ENCODE measurements at places on chromosomes 12 and 14.

- DNase-seq, result no peak
Observed at GRCh38 chr12:45863332-45863731, 127.0 kb downstream of the SCAF11 start.

- DNase-seq, result no peak
Observed at GRCh38 chr12:98229540-98229924, 285.9 kb upstream of the TMPO start.

GRCh38 chr12:58833853-58834252 is 86.5 kb downstream of the LRIG3 start:
- DNase-seq, result no peak

DNA sequence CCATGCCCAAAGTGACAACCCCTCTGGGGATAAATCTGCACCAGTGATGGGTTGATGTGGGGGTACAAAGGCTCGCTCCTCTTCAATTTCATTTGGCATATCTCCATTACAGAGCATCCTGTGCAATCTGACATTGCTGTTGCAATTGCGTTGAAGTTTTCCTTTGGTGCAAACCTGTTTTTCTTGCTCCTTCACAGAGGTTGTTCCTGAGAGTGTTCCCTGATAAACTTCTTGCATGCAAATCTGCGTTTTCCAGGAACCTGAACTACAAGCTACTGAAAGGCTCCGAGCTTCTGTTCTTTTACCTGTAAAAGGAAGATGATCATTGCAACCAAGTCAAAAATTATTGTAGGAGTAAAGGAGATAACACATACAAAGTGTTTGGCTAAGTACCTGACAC is 26.1 kb downstream of the SERPINA11 start:
- DNase-seq, result no peak

GRCh38 chr14:64974563-64974962 is 2.4 kb upstream of the RAB15 start:
- DNase-seq, result no peak

- no peak for DNase-seq
Observed at GRCh38 chr12:104313568-104314241, 10.2 kb downstream of the EID3 start.

- DNase-seq, result no peak
Observed at GRCh38 chr12:105911966-105912365, 226.8 kb downstream of the NUAK1 start.

- DNase-seq, result no peak
Observed at GRCh38 chr12:5908251-5908650, 36.8 kb downstream of the ANO2 start.

DNA sequence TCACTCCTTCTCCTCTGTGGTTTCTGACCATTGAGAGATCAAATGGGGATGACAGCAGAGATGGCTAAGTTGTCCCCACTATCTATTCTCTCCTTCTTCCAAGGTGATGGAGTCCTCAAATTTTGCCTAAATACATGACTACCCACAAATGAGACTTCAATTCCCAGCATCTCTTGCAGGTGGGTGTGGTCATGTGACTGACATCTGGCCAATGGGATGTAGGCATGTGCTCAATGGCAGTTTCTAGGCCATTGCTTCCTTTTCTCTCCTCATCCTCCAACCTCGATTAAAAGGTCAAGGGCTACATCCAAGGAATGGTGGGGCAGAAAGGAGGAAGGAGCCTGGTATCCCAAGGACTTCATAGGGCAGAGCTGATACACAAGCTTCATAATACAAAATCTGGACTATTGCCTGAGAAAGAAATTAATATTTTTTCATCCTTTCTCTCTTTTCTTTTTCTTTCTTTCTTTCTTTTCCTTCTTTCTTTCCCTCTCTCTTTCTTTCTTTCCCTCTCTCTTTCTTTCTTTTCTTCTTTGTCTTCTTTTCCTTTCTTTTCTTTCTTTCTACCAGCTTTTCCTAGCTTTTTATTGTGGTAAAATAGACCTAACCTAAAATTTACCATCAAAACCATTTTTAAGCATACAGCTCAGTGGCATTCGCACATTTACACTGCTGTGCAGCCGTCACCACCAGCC is 100.9 kb upstream of the PRB2 start:
- no peak for DNase-seq

DNA sequence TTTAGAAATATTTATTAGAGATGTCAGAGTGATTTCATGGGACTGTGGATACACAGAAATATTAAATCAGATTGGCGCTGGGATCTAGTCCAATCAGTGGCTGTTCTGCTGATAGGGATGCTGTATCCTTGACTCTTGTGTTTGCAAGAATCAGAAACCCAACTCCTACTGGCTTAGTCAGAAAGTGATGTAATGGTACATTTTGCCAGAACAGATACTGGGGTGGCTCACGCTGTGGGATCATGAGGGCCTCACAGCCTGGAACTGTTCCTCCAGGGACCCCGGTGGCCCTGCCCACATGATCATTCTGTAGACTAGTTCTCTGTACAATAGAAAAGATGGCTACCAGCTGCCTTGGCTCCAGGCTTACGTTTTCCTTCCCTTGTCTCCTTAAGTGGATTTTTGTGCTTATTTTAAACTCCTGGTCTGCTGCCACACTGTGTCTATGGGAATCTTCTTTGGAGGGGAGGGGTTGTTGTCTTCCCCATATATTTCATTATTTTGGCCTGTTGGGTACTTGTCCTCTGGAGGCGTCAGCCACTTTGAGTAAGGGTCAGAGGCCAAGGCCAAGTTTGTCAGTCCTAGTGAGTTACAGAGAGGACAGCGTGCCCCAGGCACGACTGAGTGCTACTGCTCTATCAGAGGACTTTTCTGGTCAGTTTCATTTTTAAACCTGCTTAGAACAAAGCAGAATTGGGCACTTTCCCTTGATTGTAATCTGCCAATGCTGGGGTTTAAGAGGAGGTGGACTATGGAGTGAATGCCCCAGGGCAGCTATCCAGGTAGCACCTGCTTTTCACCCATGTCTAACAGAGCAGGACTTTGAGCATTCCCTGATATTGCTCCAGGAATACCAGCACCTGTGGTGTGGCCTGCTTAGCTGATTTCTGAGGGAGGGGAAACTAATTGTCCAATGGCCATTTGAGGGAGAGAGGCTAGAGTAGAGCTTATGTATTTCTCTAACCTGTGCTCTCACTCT is 164.3 kb downstream of the SLC5A8 start:
- DNase-seq, result no peak

GRCh38 chr12:47801170-47801903 is 18.4 kb downstream of the HDAC7 start:
- DNase-seq, result no peak

GRCh38 chr14:65062096-65063075 is 39.9 kb downstream of the MAX start:
- DNase-seq, result no peak

- no peak for DNase-seq
Observed at GRCh38 chr12:114774197-114774596, 90.2 kb upstream of the TBX3 start.

GRCh38 chr12:63382930-63383329 is 231.9 kb upstream of the AVPR1A start:
- no peak for DNase-seq

DNA sequence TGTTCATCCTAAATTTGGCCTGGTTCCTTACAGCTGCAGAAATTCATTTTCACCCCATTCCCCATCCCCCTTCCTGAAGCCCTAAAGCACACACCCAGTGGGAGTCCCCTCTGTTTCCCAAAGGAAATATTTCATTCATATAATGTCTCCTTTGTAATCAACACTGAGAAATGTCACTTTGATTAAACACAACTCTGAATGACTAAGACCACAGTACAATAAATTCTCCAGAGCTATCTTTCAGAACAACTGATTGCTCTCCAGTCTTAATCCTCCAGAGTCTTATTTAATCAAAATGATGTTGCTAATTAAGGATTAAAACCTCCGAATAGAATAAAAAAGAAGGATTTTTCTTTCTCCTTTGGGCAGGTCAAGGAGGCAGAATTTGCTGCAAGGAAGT is 6.4 kb downstream of the SLC15A5 start:
- no peak for DNase-seq

DNA sequence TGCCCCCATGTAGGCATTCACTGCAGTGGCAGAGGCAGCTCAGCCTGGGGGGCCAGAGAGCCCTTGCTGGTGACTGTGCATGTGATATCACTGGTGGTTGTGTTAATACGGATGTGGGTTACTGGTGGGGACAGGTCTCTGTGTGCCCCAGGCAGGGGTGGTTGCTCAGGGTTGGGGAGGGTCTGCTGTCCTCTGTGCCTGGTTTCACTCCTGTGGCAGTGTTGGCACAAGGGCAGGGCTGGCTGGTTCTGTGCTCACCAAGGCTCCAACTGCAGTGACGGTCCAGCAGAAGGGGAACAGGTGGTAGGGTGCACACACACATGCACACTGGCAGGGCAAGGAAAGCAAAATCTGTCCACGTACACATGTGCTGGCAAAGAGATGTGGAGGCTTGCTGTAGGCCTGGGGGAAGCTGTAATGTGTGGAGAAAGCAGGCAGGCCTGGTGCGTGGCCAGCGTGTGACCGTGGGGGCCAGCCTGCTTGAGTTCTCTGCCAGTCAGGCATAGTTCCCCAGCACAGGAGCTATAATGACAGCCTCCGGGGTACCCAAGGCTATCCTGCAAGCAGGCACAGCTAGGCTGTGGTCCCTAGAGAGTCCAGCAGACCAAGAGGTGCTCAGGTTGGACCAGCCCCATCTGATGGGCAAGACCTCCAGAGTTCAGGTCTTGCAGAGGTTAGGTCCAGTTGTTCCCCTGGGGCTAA is 254.6 kb downstream of the FBXL14 start:
- DNase-seq, result no peak

- DNase-seq, result no peak
Observed at GRCh38 chr12:115109863-115110262, 425.9 kb upstream of the TBX3 start.

Data from RWPE1 (cell line).